Putamen (tissue), 1 donor: ENCODE measurements at places on chromosomes 7 and 10.

GRCh38 chr7:119374436-119374835 lies 898.5 kb upstream of the KCND2 start:
- no peak for DNase-seq

- no peak for DNase-seq
Measured at GRCh38 chr10:33819206-33819605, 484.7 kb upstream of the NRP1 start.

GRCh38 chr7:116316838-116317628 lies 106.7 kb downstream of the TES start:
- peak; percentile 84 for DNase-seq

DNA sequence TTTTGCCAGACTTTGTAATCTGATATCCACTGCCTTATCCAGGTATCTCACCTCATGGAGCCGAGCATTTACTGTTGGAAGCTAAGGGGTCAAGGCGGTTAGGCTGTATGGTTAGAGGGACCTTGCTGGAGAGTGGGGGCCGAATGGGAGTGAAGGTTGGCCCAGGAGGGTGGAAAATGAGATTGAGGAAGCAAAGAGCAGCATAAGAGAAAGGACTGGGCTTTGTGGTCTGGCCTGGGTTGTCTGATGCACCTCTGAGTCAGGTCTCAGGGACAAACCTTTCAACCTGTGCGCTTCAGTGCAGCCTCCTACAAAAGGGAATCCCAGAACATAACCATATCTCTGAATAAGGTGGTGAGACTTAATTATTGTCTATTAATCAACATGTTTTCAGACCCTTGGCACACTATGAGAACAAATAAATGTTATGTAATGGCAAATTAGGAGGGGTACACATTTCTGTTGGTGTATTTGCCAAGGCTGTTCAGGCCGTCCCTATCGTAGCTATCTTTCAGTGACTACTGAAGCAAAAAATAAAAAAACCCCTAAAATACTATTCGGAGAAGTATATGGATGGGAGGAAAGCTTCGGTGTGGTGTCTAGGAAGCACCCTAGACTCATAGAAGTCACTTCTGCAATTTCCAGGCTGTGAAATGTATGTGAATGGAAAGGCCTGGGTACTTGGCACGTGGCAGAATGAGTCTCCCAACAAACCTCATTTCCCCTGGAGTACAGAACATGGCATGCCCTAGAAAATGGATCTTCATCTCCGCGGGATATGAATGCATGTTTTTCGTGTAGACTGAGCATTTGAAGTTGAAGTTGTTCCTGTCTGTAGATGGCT lies 4.3 kb downstream of the CAMK1D start:
- no peak for DNase-seq

GRCh38 chr10:3397231-3397630 lies 224.6 kb upstream of the PITRM1 start:
- no peak for DNase-seq

GRCh38 chr7:129367700-129368388 lies 66.4 kb upstream of the STRIP2 start:
- peak; percentile 80 for DNase-seq

DNA sequence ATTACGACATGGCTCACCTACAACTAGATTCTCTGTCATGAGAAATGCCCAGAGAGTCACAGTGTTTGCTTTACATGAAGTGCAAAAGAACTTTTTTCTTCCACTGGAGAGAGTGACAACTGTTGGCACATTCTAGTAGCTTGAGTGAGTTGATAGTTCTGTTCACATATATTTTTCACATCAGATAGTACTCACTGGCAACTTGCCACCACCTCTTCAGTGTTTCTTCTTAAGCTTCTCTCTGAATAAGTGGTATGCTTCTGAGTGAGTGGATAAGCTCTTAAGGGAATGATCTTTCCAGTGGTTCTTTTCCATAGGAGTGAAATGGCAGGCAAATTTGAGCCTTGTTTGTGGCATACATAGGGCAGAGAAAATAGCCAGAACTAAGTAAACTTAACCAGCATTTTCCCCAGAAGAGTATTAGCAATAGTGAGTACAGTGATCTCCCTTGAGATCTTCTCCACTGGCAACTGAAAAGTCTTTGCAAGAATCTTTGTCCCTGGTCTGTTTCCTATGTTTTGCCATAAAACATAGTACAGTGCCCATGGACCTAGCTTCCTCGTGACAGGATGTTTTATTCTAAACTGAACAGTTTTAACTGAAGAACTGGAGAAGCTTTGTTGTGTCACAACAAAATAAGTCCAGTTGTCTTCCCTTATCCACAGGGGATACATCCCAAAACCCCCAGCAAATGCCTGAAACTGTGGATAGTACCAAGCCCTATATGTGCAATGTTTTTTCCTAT lies 125.4 kb upstream of the CDK13 start:
- no peak for DNase-seq

- peak; percentile 37 for DNase-seq
Measured at GRCh38 chr7:76020031-76020714, 25.8 kb upstream of the TMEM120A start.

- DNase-seq, result no peak
Measured at GRCh38 chr10:69872323-69872722, 70.6 kb downstream of the COL13A1 start.

- no peak for DNase-seq
Measured at GRCh38 chr10:120286280-120286679, 170.7 kb upstream of the PLPP4 start.

- DNase-seq, result no peak
Measured at GRCh38 chr10:22017283-22018020, 13.9 kb upstream of the DNAJC1 start.

- no peak for DNase-seq
Measured at GRCh38 chr7:146150153-146150552, 33.6 kb downstream of the CNTNAP2 start.

- DNase-seq, result no peak
Measured at GRCh38 chr7:28071570-28071969, 109.0 kb downstream of the JAZF1 start.

GRCh38 chr10:61021926-61022325 lies 77.9 kb upstream of the RHOBTB1 start:
- peak; percentile 63 for DNase-seq

DNA sequence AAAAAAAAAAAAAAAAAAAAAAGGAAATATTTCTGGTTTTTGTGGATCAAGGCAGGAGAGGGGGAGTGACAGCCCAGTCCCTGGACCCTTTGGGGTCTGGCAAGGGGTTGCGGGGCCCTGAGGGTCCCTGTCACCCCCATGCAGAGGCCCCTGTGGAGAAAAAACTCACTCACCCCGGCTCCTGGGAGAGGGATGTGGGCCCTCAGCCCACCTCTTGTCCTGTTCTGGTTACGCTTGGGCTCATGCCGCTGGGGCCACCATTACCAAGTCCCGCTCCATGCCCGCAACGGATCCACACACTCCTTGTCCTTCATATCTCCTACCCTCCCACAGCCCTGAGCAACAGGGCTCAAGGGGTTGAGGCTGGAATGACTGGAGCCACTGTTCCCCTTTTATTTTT lies 1.0 kb upstream of the TMEM184A start:
- no peak for DNase-seq

DNA sequence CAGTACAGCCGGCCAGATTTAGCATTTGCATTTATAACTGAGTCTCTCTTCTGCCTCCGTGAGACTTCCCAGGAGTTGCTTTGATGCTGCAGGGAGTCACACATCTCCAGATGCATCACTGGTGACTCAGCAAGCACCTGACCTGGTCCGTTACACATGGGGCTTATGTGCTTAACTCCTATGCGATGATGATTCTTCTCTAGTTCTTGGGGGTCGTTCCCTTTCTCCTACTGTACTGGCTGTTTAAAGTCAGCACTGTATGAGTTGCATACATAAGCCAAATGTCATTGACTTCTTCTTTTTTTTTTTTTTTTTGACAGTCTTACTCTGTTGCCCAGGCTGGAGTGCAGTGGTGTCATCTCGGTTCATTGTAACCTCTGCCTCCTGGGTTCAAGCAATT lies 13.0 kb upstream of the AKR1E2 start:
- DNase-seq, result no peak

- DNase-seq, result no peak
Measured at GRCh38 chr10:2076528-2076927, 339.2 kb upstream of the ADARB2 start.

- DNase-seq, result no peak
Measured at GRCh38 chr7:55117286-55117685, 98.5 kb downstream of the EGFR start.

GRCh38 chr10:34102237-34102673 lies 712.8 kb downstream of the PARD3 start:
- no peak for DNase-seq

GRCh38 chr7:47803846-47804245 lies 144.4 kb downstream of the PKD1L1 start:
- DNase-seq, result no peak

DNA sequence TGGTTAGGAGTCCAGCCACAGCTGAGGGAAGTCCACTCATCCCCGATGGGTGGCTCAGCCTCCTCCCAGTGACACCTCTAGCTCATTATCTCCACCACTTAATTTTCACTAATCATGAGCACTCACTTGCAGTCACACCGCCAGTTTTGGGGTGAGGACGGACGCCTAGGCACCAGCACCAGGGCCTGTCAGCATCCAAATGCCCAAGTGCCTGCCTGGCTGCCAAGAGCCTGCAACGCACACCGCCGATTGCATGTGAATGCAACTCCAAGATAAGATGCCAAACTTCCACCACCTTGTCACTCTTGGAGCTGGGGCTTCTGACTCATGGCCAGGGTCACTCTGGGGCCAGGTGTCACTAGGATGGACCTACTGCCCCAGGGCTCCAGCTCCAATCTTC lies 24.4 kb upstream of the SMARCD3 start:
- no peak for DNase-seq

DNA sequence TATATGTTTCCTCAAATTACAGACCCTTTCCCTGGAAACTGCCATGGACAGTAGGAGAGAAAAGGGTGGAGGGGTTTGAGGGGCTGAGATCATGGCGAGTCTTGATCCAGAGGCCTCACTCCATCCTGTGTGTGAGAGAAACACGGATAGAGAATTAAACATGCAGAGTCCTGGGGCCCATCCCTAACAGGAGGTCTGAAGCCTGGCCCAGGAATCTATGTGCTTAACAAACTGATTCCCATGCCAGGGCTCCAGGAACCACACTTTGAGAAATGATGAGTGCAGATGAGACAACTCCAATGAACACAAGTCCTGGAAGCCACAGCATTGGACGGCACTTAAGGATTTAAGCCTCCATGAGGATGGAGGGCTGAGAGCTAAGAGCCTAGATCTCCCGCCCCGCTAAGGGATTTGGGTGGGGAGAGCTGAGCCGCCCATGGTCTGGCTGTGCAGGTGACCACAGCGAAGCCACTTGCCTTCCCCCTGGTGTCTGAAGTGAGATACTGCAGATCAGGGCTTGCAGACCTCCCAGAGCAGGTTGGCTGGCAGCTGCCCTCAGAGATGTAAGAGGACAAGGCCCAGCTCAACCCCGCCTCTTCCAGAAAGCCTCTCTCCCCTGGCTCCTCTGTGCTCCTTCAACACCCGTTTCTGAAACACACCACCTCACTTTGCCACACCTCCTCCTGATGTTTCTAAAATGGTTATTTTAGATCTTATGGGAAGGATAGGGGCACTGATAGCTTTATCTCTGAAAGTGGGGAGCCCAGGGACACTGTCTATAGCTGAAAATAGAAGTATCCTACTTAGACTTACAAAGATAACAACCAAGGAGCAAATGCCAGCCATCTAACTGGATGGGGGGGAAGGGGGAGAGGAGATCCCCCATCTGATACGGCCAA lies 24.8 kb upstream of the EIF5AL1 start:
- no peak for DNase-seq

- DNase-seq, result no peak
Measured at GRCh38 chr10:74738542-74738941, 87.9 kb upstream of the KAT6B start.

GRCh38 chr7:110448918-110449317 lies 642.0 kb upstream of the LRRN3 start:
- peak; percentile 6 for DNase-seq

GRCh38 chr7:85737426-85737825 lies 550.6 kb upstream of the SEMA3D start:
- no peak for DNase-seq

DNA sequence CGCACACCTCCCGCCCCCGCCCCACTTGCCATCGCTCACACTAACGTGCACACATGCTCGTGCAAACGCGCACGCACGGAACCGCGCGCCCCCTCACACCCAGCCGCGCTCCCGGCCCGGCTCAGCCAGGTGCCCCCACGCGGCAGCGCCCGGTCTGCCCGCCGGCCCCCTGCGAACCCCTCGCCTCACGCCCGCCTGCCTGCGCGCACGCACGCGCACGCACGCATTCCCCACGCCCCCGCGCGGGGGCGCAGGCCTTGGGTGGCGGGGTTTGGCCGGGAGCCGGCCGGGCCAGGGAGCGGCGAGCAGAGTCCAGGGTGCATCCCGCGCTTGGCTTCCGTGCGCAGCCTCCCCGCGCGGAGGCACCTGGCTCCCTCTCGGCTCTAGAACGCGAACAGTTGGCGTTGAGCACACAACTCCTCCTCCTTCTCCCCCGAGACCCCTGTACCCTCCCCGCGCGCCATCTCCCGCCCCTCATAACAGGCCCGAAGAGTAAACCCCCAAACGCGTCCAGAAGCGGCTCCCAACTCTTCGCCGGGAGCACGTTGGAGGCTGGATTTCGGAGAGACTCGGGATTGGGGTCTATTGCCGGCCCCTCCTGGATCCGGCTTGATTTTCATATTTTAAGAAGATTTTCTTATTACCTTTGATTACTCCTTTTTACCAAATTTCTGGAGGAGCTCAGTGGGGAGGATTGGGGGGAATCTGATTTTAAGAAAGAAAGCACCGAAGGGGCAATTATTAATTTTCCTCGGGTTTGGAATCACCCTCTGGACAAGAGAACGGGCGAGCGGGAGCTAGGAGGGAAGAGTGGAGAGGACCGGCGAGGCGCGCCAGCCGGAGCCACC lies 527 bp upstream of the SORCS3 start:
- peak; percentile 29 for DNase-seq

DNA sequence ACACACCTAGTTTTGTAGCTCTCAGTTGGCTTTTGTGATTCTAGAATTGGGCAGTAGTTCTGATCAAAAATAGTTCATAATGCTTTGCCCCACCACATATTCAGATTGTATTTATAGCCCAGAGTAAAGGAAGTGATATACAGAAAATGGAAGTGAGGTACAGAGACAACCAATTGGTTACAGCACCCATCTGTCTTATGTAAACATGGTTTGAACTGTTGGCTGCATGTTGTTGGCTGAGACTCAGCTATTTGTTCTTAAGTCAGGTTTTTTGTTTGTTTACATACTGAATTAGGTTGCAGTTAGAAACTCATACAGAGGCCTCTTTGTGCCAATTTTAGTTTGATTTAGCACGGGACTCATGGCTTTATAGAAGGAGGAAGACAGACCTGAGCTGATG lies 158.9 kb upstream of the GPR26 start:
- no peak for DNase-seq

- no peak for DNase-seq
Measured at GRCh38 chr10:105253515-105254212, 612.6 kb downstream of the SORCS3 start.
